ENCODE measurements at places on chromosomes 5 and 9. TPM values are rescaled to one million over a fixed set of nuclear protein-coding genes. Genes with fewer than 3 reads are reported as not detected.

Gene SPRY4
- 2.0 TPM for polyA plus RNA-seq

Gene GPR151
- polyA plus RNA-seq, result 0.07 TPM

Gene ZNF169
- 4.4 TPM for polyA plus RNA-seq

Gene HAVCR2
- 21.5 TPM for polyA plus RNA-seq

Gene DMGDH
- 1.1 TPM for polyA plus RNA-seq

Gene GFPT2
- 3.1 TPM for polyA plus RNA-seq

Gene FAM81B
- polyA plus RNA-seq, result 0.66 TPM

Gene PAPPA
- polyA plus RNA-seq, result 0.34 TPM

Gene SLC6A18
- 0.05 TPM for polyA plus RNA-seq

Gene PTRH1
- 12.2 TPM for polyA plus RNA-seq

Gene TMEM232
- polyA plus RNA-seq, result 2.3 TPM
